LHCN-M2 (cell line): ENCODE measurements at places on chromosomes 2 and 18. TPM values are rescaled to one million over a fixed set of nuclear protein-coding genes. Genes with fewer than 3 reads are reported as not detected.

GRCh38 chr2:71453404-71454220 is at the start of gene DYSF:
Gene DYSF, plus strand, starts transcription at chr2:71453561.
- peak; percentile 70 for DNase-seq

DNA sequence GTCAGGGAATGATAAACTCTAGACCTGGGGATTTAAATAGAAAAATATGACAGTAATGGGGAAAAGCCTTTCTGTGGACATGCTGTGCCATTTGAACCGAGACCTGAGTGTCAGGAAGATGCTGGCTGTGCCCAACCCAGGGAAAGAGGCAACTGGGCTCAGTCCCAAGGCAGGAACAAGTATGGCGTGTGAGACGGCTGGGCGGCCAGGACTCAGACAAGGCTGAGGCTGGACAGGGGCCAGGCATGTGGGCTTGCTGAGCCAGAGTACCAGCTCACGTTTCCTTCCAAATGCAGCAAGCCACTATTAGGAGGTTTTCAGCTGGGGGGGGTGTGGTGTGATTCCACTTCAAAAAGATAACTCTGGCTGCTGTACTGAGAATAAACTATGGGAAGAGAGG is 92.4 kb downstream of the INPP5D start:
- DNase-seq, result peak; percentile 16

Gene RTP5
- total RNA-seq, result not detected in 2 replicates

- DNase-seq, result no peak
These were observed 102.6 kb downstream of the MCFD2 start for GRCh38 chr2:46813020-46813415.

GRCh38 chr2:2325516-2325915 is 5.6 kb downstream of the MYT1L start:
- no peak for DNase-seq

- DNase-seq, result no peak
These were observed 83.8 kb downstream of the AGAP1 start for GRCh38 chr2:235577404-235578330.

DNA sequence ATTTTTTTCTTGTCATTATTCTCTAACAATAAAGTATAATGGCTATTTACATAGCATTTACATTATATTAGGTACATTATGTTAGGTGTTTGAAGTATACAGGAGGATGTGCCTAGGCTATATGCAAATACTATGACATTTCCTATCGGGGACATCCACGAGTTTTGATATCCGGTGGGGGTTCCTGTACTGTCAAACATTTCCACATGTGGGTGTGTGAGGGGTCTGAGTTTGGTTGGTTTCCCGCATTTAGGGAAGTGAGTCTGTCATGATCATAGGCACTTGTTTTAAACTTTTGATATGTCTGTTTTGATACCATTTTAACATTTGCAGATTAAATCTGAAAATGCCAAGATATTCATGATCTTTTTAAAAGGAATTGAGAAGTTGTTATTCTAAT is 76.0 kb downstream of the CEP192 start:
- no peak for DNase-seq

Gene CHRNG
- total RNA-seq, result 0.83 and 5.5 TPM in 2 replicates

GRCh38 chr2:240878341-240878936 is 9.8 kb downstream of the AGXT start:
- no peak for DNase-seq

Gene SKOR2
- total RNA-seq, result not detected in 2 replicates

GRCh38 chr2:216236486-216236885 is 127.3 kb downstream of the XRCC5 start:
- no peak for DNase-seq

Gene LRATD1
- total RNA-seq, result 0.26 and 0.57 TPM in 2 replicates

Gene PLEKHB2
- total RNA-seq, result 134 and 140 TPM in 2 replicates

Gene SLC8A1
- total RNA-seq, result 21.7 and 22.5 TPM in 2 replicates

Gene SLC19A3
- total RNA-seq, result 0.17 and 0.26 TPM in 2 replicates

GRCh38 chr18:72601944-72602343 is 57.8 kb upstream of the CBLN2 start:
- DNase-seq, result no peak

DNA sequence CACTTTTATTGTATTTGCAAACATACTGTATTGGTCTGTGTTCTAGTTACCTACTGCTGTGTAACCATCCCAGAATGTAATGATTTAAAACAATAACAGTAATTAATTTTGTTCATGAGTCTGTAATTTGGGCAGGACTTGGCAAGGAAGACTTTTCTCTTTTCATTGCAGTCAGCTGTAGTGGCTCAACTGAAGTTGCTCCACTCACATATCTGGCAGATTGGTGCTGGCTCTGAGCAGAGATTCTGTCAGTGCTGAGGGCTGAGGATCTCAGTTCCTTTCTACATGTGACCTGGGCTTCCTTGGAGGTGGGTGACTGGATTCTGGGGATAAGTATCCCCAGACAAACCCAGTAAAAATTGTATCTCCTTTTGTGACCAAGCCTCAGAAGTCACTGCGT is 26.6 kb downstream of the PTPN4 start:
- DNase-seq, result no peak

Gene SLC9A4
- total RNA-seq, result 0.06 TPM in 2 replicates

DNA sequence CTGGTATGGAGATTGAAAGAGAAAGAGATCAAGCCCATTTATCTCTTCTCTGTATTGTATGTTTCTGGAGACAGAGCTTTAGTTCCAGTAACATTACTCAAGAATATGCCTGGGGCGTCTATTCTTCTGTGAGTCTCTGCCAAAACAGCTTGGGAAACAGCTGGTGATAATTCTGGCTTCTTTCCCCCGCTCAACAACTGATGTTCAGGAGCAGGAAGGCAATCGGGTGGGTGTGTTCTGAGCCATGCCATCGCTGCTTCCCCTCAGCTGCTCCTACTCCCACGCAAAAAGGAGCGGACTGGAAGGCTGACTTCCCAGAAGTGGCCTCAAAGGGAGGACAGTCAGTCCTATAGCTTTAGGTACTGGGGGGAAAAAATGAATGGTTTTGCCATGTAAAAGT is 695.1 kb downstream of the PLCL1 start:
- peak; percentile 81 for DNase-seq

GRCh38 chr2:215611609-215612386 is 175.9 kb upstream of the FN1 start:
- no peak for DNase-seq

GRCh38 chr2:206462240-206462854 is 19.0 kb downstream of the ADAM23 start:
- DNase-seq, result no peak

GRCh38 chr2:2098458-2099167 is 232.5 kb downstream of the MYT1L start:
- DNase-seq, result no peak

Gene GREB1
- 0.38 and 0.57 TPM in 2 replicates for total RNA-seq

DNA sequence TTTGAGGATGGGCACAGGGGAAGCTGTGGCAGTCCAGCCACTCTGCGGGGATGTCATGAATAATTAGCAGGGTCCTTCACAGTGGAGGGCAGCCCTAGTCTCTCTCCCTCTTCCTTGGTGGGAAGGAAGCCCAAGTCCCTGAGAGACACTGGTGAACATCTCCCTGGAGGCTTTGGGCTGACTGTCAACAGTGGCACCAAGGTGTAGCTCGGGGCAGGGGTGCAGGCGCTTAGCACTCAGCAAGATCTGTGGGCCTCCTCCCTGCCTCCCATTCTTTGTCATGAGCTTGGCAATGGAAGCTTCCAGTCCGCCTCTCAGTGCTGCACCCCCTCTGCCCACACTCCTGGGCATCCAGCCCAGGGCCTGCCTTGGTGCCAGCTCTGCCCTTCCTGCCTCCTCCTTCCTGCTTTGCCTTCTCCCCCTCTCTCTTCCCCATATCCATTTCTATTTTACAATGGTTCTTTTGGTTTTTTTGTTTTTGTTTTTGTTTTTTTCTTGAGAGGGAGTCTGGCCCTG is 59.4 kb downstream of the STEAP3 start:
- no peak for DNase-seq

Gene LOXHD1
- not detected in 2 replicates for total RNA-seq
